ENCODE measurements at places on chromosomes 4 and X.

- DNase-seq, result no peak
Measured at GRCh38 chrX:133550665-133551485, 135.6 kb upstream of the GPC4 start.

- DNase-seq, result no peak
Measured at GRCh38 chrX:69289046-69289792, 124.0 kb upstream of the PJA1 start.

- no peak for DNase-seq
Measured at GRCh38 chr4:47465004-47465403, 1.5 kb upstream of the COMMD8 start.

DNA sequence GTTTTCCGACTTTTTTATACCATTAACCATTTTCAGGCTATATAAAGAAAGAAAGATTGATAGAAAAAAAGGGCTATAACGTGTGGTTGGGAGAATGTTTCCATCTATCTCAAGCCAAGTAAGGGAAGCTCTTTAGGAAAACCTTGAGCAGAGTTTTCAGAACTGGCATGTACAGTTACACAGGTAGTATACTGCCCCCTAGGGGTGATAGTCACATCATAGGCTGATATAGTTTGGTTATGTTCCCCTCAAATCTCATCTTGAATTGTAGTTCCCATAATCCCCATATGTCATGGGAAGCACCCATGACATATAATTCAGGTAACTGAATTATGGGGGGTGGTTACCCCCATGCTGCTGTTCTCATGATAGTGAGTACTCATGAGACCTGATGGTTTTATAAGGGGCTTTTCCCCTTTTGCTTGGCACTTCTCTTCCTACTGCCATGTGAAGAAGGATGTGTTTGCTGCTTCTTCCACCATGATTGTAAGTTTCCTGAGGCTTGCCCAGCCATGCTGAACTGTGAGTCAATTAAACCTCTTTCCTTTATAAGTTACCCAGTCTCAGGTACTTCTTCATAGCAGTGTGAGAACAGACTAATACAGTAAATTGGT is 186.8 kb downstream of the TMA16 start:
- DNase-seq, result peak; percentile 10

GRCh38 chr4:77893451-77893850 is 30.8 kb downstream of the MRPL1 start:
- no peak for DNase-seq

- no peak for DNase-seq
Measured at GRCh38 chrX:66163849-66164411, at the start of gene HEPH. Gene HEPH, plus strand, starts transcription at chrX:66164247. Its CDS starts 6,324 bp downstream, at chrX:66170571.

DNA sequence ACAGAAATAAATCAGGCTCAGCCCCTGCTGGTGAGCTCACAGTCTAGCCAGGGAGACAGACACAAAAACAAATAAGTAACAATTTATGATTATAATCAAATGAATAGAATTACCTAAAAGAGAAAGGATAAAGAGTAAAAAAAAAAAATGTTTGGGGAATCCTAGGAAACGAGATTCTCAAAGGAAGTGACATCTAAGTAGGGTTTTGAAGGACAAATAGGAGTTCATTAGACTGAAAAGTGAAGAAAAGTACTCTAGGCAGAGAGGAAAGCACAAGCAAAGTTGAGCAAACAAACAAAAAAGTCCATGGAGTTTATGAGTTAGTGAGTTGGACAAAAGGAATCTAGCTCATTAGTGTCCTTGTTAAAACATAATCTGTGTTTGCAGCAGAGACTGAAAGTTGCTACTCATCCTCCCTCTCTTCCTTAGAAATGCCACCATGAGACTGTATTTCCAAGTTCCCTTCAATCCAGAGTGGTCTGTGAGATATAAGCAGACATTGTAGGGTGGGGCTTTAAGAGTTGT is 145.6 kb downstream of the SPATA18 start:
- DNase-seq, result no peak

DNA sequence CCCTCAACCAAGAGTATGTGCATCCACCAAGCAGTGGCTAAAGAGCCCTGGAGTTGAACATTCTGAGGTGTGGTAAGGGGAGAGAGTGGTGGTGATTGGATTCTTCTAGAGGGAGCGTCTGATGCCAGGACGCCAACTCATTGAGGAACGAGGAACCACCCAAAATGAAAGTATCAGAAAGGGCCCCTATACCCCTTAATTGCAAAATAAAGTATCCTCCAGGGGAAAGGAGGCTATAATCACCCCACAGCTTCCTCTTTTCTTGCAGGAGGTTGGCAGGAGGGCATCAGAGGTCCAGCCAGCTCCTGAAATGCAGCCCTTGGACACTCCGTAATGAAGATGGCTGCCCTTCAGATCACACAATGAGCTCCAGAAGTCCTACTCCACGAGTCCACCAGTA is 5.3 kb upstream of the KIAA1210 start:
- no peak for DNase-seq

GRCh38 chrX:74814681-74815080 is 110.6 kb downstream of the NEXMIF start:
- DNase-seq, result no peak

- no peak for DNase-seq
Measured at GRCh38 chrX:19904778-19905367, 17.5 kb upstream of the SH3KBP1 start.

DNA sequence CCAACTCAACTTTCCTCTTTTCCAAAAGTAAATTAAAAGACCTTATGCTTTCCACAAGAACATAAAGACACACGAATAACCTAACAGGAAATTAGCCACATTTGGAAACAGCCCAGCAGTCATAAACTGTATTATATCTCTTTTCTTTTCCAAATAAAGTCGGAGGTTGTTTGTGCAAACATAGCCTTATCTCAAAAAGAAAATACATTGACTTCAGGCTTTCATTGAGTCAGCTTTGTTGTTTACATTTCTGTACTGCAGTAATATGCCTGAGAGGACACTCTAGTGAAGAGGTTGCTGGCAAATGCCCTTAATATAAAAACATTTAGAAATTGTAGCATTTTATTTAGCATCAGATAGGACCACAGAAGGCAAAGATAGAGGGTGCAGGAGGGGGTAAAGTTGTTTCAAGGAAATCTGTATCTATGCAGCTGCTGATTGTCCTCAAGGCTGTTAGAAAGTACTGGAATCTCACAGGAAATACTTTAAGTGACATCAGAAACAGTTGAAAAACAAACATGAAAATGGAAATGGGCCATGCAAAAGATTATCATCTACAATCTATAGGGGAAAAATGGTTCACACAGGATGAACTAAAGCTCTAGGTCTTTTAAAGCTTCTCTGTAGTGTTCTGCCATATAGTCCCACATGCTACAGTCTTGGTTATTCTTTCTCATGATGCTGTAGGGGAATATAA is 14.5 kb downstream of the LNX1 start:
- DNase-seq, result no peak
